Inflammatory macrophage (primary cell): ENCODE measurements at places on chromosomes 13 and 19.

DNA sequence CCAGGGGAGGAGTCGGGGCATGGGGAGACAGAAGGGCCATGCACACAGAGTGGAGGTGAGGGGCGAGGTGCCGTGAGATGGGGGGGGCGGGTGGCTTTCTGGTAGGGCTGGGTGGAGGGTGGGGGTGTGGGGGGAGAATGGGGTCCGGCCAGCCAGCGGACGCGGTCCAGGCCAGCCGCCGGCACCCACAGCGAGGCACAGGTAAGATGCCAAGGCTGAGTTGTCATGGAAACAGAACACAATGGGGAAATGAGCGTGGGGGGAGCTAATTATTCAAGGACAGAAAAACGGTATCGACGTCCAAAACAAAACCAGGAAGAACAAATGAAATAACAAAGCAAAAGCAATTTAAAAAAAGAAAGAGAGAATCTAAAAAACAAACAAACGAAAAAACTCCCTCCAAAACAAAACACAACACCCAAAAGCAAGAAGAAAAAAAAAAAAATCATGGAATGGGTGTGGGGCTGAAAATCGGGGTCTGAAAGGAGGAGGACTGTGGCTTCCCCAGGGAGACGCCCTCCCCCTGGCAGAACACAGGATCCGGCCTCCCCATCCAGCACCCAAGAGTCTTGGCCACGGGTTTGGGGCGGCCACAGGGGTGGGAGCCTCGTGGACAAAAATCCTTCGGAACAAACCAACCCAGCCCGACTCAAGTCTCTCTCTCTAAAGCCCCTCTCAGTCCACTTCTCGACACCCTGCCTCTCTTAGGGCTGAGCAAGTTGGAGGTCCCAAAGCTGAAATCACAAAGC, 92.5 kb downstream of the PTPRS start:
- no peak for DNase-seq

GRCh38 chr13:24257497-24257896, 51.9 kb upstream of the C1QTNF9 start:
- DNase-seq: no peak

GRCh38 chr13:93715866-93716265, 489.3 kb downstream of the GPC6 start:
- DNase-seq: no peak

GRCh38 chr19:24052811-24053210, 34.2 kb upstream of the ZNF254 start:
- no peak for DNase-seq

DNA sequence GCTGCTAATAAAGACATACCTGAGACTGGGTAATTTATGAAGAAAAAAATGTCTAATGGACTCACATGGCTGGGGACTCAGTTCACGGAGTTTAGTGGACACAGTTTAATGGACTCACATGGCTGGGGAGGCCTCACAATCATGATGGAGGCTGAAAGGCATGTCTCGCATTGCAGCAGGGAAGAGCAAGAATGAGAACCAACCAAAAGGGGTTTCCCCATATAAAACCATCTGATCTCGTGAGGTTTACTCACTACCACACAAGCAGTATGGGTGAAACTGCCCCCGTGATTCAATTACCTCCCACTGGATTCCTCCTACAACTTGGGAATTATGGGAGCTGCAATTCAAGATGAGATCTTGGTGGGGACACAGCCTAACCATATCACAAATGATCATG, 1181.2 kb downstream of the PCDH9 start:
- no peak for DNase-seq

DNA sequence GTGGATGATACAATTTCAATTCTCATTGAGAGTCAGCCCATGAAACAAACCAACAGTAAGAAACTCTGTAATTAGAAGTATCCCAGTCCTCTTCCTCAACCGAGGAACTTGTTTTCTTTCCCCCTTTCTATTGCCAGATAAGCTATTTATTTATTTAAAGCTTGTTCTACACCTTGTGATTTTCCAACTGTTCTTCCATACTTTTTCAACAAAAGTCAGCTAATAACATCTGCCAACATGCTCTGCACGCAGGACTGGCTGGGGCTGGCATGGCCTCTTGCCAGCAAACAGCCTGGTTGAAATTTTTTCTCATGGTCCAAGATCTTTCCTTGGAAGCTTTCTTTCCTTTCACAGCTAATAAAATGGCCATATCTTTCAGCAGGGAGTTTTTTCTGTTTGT, 2.9 kb upstream of the IRS2 start:
- no peak for DNase-seq

DNA sequence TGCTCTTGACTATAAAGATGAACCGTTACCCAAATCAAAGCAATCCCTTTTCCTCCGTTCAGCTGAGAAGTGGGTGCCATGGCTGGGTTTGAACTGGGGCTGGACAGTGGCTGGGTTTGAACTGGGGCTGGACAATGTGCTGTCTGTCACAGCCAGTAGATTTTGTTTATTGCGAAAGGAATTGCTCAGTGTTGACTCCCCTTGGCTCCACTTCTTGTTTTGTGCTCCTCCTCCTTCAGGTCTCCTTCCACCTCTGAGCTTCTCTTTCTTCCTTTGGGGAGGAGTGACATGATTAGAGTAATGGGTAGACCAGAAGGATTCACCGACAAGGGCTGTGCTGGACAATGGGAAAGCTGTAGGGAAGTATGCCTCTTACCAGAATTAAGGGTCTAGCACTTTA, 19.4 kb upstream of the MBNL2 start:
- peak; percentile 21 for DNase-seq

- DNase-seq: peak; percentile 82
Measured at GRCh38 chr13:41061914-41062837, 867 bp downstream of the WBP4 start.

GRCh38 chr19:45063851-45064801, 12.2 kb downstream of the ZNF296 start:
- no peak for DNase-seq

GRCh38 chr13:19586904-19587634, 25.7 kb upstream of the TPTE2 start:
- peak; percentile 55 for DNase-seq

DNA sequence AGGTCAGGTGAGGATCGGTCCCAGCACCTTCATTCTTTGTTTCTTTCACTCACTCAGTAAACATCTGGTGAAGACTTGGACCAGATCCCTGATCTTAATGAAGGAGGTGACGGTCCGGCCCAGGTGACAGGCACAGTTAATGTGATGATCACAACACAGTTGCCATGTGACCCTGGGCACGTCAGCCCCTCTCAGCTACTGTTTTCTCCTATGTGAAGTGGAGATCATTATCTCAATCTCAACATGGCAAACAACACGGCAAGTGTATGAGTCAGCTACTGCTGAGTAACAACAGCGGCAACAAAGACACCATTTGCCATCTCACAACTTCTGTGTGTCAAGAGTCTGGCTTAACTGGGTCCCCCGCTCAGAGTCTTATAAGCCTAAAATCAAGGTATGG, 74.6 kb downstream of the GNG7 start:
- no peak for DNase-seq

GRCh38 chr19:16496613-16496983, 404 bp downstream of the C19orf44 start:
- DNase-seq: no peak

GRCh38 chr13:23639674-23640073, 69.5 kb downstream of the TNFRSF19 start:
- DNase-seq: no peak

DNA sequence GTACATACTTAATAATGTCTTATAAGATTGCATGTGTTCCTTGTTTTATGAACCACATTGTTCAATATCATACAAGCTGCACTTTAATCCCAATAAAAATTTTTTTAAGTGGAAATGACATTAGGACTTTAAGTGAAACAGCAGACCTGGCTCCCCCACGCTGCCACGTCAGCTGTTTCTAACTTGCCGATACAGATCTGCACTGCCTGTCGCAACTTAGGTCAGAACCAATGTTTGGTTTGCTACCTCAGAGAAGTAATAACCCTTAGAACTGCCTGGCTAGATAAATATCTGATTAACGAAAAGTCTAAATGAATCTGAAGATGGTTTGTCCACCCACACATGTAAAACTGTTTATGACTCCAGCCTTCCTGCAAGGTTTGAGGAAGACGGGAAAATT, 327.5 kb upstream of the DACH1 start:
- no peak for DNase-seq

DNA sequence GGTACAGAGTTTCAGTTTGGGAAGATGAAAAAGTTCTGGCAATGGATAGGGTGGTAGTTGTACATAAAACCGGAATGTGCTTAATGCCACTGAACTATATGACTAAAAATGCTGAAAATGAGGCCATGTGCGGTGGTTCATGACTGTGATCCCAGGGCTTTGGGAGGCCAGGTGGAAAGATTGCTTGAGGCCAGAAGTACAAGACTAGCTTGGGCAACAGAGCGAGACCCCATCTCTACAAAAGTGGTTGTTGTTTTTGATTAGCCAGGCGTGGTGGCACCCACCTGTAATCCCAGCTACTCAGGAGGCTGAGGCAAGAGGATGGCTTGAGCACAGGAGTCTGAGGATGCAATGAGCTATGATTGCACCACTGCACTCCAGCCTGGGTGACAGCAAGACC, 12.8 kb downstream of the SMAD9 start:
- DNase-seq: no peak

GRCh38 chr13:111897846-111898215, 169.1 kb upstream of the SOX1 start:
- DNase-seq: no peak

GRCh38 chr13:75372517-75372916, 109.5 kb downstream of the TBC1D4 start:
- peak; percentile 55 for DNase-seq

GRCh38 chr19:12346896-12347295, 13.5 kb upstream of the ZNF563 start:
- no peak for DNase-seq

GRCh38 chr13:80857321-80857720, 516.4 kb upstream of the SPRY2 start:
- no peak for DNase-seq

GRCh38 chr13:113926951-113927660, 46.8 kb downstream of the C13orf46 start:
- DNase-seq: no peak

DNA sequence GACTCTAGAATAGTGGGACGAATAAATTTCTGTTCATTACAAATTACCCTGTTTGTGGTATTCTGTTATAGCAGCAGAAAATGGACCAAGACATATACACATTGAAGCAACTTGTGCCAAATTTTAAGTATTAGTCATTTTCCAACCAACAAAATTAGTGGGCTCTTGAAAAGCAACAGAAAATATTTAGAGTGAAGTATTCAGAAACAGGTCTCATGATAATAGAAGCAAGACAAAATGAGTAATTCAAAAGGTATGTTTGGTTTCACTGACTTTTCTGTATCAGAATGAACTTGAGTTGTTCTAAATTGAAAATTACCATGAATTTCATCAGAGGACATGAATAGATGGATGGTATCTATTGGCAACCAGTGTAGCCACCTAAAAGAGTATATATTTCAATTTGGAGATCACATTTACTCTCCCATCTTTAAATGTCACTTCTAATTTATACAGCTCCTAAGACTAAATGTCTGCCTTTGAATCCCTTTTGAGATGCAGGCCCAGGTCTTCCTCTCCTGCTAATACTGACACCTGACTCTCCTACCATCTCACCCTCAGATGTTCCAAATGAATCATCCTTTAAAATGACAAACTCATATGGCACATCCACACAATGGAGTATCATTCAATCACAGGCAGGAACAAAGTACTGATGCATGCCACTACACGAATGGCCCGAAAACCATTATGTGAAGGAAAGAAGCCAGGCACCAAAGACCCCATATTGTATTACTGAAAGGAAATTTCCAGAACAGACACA, 40.7 kb upstream of the DOCK9 start:
- DNase-seq: no peak

- peak; percentile 31 for DNase-seq
Measured at GRCh38 chr19:17220207-17220758, 5.1 kb downstream of the USE1 start.

- no peak for DNase-seq
Measured at GRCh38 chr19:32895384-32895783, 25.8 kb upstream of the SLC7A9 start.

DNA sequence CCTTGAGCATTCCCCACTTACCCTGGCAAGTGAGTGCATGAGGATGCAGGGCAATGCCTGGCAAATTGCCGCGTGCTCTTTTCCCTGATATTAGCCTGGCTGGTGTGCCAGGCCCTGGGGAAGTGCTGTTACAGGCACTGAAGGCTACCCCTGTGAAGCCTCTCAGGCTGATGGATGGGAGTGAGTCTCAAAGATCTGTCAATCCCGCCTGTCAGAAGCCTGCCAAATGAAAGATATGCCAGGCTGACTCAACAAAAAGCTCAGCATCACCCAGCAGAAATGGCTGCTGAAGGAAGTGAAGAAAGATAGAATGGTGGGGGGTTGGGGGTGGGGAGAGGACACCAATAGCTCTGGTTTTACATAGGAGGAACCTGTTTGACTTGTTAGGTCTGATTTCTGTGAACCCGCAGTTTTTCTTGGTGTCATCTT, 112.1 kb downstream of the LACC1 start:
- no peak for DNase-seq

DNA sequence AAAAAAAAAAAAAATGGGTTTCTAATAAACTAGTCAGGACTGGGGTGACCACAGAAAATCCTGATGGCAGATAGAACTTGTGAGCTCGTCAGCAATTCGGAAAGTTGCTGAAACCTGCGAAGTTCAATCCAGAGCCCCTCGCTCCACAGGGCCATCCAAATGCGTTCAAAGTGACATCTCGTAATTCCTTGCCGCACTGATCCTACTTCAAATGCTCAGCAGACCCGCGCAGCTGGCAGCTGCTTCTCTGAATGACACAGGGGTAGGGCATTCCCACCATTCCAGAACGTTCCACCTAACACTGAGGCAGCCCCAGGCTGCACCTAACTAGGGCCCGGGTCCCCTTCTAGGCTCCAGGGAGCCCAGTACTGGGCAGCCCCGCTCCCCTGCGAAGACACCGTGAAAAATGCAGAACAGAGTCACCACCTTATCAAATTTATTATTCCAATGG, 4.8 kb upstream of the DAPK3 start:
- DNase-seq: no peak

DNA sequence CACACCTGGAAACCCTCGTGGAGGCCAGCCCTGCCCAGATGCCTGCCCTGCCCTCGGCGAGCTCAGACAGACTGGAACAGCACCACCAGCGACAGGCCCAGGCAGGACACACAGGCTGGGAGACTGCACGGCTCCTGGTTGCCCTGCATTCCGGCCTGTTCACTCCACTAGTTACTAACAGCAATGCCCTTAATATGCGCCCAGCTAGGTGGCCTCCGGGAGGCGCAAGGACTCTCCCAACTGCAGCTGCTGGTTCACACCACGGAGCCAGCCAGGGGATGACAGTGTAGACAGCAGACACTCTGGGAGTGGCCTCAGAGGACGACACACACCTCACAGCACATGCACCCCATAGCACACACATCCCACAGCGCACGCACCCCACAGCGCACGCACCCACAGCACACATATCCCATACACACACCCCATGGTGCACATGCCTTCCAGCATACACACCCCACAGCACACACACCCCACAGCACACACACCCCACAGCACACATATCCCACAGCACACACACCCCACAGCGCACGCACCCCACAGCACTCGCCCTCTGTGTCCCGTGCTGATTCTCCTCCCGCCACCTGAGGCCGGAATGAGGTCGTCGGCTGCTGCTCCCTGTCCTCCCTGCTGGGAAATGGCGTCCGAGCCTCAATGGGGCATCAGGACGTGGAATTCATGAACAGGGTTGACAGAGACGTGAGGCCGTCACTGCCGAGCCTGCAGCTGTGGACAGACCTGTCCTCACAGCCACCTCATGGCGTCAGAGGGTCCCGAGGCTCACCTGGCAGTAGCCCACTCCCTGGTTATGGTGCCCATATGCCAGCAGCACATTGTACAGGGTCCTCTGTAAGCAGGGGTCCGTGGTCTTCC, 13.6 kb downstream of the GRTP1 start:
- no peak for DNase-seq

GRCh38 chr13:25503856-25504255, 132.1 kb downstream of the ATP8A2 start:
- no peak for DNase-seq
